ENCODE measurements at places on chromosomes 1 and 21.
A peak's percentile ranks its signal among the peaks of the same experiment; 100 is the strongest.

DNA sequence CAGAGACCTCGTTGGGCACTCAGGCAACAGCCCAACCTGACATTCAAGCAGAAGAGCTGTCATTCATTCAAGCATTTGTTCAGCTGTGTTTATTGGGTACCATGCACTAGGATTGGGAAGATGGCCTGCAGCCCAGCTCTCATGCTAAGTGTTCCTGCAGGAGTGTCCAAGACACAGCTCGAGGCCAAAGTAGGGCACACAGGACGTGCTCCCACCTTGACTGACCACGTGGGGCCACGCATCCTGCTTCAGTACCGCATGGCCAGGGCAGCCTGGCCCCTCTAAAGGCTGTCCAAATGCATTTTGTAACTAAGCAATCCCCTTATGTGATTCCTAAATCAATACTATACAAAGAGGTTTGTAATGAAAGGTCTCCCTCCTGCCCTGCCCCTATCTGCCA is 9.7 kb downstream of the PYCR2 start:
- DNase-seq, result no peak

- DNase-seq, result no peak
These were observed 277.7 kb downstream of the FAM72C start for GRCh38 chr1:143694085-143694484.

- DNase-seq, result no peak
These were observed 127.9 kb downstream of the TIAM1 start for GRCh38 chr21:31216206-31216605.

DNA sequence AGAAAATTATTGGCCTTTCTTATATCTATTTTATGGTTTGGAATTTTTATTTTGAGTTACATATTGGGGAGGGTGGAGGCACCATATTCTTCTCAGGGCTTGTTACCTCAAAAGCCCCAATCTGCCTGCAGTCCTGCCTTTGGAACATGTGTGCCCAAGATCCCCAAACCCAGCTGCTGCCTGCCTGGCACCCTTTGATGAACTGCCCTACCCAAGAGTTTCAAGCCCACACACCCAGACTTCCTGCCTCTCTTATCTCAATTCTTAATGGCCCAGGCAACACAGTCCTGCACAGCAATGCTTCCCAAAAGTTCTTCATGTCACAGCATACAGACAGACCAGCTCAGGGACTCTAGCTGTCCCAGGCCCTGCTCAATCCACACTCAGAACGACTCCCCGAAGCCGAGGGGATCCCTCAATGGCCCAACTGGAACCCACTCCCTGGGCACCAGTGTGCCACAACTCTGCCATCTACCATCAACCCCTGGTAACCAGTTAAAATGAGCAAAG is 19.2 kb downstream of the OLFML2B start:
- no peak for DNase-seq

GRCh38 chr1:28538286-28538685 is 14.6 kb upstream of the TRNAU1AP start:
- no peak for DNase-seq

DNA sequence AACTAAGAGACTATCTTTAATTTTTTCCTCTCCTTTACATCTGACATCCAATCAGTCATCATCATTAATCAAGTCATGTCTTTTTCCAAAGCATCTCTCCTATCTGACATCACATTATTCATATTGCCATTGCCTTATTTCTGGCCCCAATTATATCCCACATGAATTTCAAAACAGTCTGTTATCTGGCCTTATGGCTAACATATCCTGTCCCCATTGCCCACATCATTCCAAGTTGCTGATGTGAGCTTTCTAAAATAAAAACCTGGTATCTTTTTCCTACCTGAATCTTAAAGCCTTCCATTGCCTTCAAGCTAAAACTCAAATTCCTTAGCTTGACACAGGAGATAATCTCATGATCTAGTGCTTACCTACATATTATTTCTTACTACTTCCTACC is 283.9 kb downstream of the LRRC40 start:
- DNase-seq, result no peak

- DNase-seq, result no peak
These were observed 38.3 kb upstream of the PALMD start for GRCh38 chr1:99607590-99607989.

DNA sequence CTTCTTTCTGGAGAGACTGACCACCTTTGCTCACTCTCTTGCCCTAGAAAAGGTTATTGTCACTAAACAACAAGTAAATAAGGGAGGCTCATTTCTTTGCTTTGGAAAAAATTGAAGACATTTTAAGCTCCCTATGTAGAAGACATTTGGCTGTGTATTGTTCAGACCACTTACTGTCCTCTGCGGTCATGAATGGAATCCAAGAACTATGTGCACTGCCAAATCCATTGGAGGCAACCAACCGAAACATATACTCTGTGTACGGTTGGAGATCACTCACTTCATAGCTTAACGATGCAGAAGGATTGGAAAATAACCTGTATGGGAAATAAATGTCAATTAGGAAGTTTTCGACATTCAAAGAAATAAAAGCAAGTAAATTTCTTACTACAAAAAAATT is 332.8 kb downstream of the KCTD3 start:
- DNase-seq, result no peak

GRCh38 chr1:164356511-164356910 is 202.5 kb upstream of the PBX1 start:
- no peak for DNase-seq

DNA sequence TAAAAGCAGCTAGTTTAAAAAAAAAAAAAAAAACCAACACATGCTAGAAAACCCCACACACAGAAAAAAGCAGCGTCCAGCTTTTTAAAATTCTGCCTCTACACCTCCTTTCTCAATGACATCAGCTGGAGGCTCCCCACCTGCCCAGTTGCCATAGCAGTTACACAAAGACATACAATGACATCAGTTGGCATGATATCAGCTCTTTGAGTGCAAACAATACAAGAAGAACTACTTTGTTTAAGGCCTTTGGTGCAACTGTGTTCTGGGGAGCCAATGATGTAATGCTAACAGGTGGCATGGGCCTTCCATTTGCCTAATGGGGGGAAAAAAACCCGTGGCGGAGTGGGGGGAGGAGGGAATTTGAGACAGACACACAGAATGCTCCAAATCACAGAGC is 32.9 kb downstream of the DUSP10 start:
- peak; percentile 23 for DNase-seq

DNA sequence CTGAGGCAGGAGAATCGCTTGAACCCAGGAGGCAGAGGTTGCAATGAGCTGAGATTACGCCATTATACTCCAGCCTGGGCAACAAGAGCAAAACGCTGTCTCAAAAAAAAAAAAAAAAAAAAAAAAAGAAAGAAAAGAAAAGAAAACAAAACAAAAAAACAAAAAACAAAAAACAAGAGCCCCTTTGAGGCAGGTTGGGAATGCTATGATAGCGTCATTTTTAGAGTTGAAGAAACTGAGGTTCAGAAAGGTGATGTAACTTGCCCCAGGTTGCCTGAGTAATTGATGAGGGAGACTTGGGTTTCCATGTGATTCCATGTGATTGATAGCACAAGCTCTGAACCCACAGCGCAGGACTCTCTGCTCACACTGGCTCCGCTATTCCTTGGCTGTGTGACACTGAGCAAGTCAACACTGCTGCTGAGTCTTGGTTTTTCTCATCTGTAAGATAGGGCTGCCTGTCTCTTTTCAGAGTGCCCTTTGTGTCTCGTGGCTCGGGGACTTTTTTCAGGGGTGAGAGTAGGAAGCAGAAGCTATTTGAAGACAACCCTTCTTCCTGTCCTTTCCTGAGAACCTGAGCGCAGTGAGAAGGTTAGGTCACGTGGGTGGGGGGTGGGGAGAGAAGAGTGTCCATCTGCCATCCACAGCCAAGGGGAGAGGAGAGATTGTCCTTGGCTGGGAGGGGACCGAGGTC is 2.5 kb downstream of the CNR2 start:
- no peak for DNase-seq

GRCh38 chr1:234731569-234732085 is 121.6 kb upstream of the IRF2BP2 start:
- no peak for DNase-seq

DNA sequence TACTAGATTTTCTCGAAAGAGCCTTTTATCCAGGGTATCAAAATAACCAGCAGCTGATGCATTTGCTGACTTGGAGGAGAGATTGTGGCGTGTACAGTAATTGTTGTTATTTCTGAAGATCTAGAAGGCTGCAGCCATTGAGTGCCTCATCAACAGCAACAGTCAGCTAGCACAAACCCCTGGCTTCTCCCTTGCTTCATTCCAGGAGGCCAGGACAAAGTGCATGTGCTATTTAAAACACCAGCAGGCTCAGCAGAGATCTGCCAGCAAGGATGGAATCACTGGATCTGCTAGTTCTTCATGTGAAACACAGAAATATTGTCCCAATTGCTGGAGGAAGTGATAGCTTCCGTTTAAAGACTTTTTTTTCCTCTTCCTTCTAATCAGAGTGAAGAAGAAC is 2.8 kb upstream of the NGF start:
- DNase-seq, result no peak

- DNase-seq, result no peak
These were observed 49.7 kb downstream of the PGM1 start for GRCh38 chr1:63642901-63643300.

- no peak for DNase-seq
These were observed 54.7 kb downstream of the VWA5B1 start for GRCh38 chr1:20345419-20345818.

DNA sequence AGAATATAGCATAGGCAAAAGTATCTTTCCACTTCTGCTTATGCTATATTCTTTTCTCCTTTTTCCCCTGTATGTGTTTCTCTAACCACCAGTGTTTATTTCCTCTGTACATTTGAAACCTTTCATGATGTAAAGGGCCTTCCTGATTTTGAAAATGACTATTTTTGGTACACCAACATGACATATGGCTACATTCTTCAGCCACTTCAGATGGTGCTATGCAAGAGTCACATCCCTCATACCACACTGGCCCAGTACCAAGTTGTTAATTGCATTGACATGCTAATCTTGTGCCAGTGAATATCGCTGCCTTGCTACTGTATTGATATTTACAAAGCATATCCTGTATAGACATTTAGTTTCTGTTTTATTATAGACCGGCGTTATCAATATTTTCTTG is 408.7 kb downstream of the NCAM2 start:
- DNase-seq, result no peak

DNA sequence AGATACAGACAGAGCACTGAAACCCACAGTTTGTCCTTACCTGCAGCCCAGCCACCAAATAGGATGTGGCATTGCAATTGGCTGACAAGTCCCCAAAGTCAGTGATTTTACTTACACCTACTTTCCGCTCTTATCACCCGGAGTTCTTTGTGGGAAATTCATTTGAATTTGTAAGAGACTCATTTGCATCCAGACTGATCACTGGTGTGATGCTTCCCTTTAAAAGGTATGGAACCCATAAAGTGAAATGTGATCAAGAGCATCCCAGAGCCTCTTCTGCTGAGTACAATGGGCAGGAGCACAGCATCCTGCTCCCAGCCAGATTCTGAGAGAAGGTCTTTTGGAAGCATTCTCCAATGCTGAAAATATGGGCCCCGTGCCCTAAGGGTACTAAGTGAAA is 161.4 kb downstream of the DAB1 start:
- DNase-seq, result no peak

DNA sequence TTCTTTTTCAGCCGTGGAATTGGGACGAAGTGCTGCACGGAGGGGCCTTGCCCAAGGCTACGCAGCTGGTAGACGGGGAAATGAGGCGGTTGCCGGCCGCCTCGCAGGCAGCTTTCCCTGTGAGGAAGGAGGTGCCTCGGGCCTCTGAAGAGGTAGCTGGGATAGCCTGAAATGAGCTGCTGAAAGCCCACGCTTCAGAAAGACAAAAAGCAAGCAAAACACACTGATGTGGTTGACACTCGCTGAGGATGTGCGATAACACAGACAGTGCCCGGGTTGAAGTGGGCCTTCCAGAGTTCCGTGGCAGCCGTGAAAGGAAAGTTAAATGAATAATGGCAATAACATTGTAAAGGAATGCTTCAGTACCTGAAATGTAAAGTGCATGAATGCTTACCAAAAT is 47.2 kb downstream of the S1PR1 start:
- peak; percentile 9 for DNase-seq

DNA sequence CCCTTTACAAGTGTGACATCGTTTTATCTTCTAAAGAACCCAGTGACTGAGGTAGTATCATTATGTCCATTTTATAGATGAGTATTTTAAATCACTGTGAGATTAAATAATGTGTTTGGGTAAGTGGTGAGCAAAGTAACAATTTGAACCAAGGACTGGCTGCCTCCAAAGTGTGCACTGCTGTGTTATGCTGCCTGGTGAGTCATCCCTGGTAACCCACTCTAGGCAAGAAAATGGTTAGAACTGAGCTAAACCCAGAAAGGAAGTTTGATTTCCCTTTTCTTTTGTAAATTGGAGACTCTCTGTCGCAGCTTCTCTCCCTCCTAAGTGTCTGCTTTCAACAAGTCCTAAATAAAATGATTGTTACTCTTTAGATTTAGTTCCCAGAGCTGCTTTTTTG is 342.8 kb upstream of the KAZN start:
- no peak for DNase-seq

DNA sequence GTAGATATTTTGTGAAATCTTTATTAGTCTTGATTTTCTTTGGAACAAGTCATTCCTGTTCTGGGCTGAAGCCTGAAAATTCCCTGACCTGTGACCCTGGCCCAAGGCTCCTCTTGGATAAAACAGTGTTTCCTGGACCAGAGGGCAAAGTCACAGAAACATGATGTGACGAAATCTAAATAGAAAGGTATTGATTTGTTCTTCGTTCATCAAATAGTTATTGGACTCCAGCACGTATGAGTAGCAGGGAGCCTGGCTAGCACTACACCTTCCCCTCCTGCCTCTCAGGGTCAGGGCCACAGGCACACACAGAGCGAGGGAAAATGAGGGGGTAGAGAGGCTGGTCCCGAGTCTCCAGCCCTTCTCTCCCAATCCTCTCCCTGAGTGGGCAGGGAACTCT is 1.7 kb upstream of the CLDN14 start:
- no peak for DNase-seq

DNA sequence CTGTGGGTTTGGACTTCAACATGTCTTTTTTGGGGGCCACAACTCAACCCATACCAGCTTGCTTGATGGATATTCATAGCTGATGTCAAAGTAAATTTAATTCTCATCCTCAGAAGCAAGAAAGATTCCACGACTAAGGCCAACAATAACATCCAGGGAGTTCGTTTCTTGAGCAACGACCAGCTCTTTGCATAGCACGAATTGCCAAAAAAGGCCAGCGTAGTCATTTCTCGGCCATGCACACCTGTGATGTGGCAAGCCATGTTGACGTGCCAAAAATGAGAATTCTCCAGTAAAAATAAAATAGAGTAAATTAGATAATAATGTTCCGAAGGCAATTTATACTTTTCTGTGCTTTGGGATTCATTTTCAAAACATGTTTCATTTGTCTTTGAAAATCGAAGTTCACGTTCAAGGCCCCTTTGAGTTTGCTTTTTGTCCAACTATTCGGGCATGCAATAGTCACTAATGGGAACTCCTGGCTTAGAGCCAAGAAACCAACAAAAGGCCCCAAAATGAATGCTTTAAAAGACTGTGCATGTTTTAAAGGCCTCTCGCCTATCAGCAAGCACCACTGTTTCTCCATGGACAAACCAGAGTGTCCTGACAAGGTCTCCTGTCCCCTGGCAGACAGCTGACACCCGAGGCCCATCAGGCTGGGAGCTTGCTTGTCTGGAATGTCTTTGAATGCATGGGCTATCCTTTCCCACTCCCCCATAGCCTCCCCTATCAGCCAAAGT is 14.4 kb upstream of the IGSF5 start:
- no peak for DNase-seq
